ENCODE measurements at places on chromosomes 12 and 14.

GRCh38 chr12:65522956-65523860 lies 244.7 kb downstream of the MSRB3 start:
- DNase-seq = no peak

DNA sequence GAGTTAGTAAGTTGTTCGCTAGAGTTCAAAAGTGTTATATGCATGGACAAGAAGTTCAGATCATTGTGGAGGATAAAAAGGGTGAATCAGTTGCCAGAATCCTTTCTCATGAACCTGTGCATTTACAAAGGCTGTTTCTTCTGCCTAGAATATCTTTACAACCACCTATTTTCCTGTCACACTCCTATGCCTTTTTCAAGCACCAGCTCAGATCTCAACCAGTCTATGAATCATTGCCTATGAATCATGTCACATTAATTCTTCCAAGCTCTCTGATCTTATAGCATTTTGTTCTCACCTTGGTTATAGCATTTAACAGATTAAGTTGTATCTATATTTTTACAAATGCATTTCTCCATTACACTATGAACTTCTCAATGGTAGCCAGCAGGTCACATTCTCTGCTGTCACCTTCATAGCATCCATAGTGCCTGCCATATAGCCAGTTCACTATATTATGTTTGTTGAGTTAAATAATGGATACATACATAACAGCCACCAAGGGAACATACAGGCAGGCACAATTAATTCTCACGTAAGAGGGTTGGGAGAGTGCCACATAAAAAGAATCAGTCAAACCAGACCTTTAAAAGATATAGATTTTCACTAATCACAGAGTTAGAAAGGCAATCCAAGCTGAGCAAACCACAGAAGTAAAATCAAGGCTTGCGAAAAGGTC lies 573.0 kb downstream of the FOXG1 start:
- no peak for DNase-seq

GRCh38 chr14:84482256-84483071 lies 1047.5 kb upstream of the FLRT2 start:
- no peak for DNase-seq

DNA sequence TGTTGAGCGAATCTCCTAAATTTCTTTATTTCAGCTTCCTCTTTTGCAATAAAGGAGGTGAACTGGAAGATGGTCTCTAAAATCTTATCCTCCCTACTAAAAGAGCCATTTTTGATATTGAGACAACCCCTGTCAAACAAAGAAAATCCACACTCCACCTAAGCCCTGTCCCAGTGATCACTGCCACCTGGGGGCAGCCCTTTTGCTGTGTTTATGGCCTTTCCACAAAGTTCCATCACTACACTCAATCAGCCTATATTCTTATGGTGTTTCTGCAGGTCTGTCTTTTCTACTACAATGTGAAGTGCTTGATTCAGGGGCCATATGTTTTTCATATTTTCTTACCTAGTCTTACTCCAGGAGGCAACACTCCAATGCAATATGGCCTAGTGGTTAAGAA lies 163.7 kb downstream of the BMP4 start:
- DNase-seq = no peak

DNA sequence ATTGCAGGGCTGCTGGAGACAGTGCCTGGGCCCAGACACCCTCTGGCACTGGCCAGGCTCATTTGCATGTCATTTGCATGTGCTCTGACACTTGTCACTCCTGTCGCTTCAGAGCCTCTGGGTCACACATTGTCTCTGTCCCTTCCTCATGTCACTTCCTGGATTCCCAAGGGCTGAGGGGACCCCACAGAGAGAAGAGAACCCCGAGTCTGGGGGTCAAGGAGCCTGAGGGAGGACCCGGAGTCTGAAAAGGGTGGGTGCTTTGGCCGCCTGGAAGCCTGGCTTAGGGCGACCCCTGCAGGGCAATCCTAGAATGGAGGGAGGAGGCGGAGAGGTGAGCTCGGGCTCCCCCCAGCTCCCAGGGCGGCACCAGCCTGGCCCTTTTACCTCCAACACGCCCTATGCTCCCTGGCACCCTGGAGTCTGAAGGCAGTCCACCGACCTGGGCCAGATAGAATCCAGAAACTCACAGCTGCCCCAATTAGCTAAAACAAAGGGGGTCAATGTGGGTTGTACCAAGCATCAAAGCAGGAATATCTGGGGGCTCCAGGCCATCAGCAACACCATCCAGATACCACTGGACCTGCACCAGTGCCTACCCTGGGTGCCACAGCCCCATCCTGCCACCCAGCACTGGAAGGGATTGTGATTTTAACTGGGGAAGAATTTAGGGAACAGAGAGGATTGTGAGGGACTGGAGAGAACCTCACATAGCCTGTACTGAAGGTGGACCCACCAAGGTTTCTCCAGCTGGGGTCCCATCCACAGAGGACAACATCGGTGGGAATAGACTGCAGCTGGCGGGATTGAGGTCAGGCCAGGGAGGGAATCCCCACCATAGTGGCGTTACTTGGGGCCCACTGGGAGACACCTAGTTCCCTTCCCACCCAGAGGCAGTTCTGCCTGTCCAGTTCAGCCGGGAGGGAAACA lies 21.8 kb upstream of the KRT78 start:
- peak; percentile 88 for DNase-seq

- DNase-seq = no peak
Observed at GRCh38 chr14:78897443-78897842, 727.3 kb downstream of the NRXN3 start.

DNA sequence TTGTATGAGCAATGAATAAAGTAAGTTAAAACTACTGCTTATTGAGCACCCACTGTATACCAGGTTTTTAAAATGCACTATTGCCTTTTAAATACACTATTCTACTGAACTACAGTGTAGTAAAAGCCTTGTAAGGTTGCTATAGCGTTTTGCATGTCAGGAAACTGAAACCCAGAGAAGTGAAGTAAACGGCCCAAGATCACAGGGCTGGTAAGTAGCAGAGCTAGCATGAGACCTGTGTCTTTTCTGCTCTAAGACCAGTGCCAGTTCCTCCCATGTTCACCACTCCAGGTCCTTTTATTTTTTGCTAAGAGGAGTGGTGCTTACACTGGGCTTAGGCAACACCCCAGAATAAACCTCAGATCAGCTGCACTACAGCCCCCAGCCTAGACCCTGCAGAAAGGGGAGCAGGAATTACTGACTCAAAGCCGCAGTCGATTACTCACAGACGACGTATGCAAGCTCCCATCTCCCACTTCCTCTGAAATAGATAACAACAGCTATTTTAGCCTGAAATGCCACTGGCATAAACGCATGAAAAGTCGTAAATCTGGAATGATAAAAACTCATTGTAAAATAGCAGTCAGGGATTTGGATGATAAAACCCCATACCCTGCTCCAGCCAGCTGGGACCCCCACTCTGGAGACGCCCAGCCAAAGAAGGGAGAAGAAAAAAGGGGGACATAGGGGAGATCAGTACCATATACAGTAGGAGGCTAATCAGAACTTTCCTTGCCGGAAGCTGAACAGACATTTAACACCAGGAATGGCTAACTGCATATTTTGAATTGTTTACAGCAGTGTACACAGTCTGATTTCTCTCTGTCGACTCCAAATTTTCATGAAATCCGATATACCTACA lies 108.3 kb downstream of the NUAK1 start:
- DNase-seq = no peak

- no peak for DNase-seq
Observed at GRCh38 chr12:116542345-116542956, 16.7 kb upstream of the MAP1LC3B2 start.

DNA sequence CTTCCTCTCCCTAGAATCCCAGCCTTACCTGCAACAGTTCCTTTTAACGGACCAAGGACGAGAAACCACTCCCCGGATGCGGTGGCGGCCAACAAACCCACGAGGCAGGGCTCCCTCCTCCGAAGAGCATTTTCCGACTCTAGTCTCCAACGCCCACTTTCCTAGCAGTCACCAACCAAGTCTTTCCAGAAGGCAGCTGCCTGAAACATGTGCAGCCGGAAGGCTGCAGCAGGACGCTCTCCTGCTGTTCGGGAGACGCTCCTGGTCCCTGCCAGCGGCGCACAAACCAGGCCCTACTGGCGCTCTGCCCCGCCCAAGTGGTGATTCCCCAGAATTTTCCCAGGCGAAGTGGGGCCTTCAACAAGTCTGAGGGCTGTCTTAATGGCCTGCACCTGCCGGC lies 21.1 kb upstream of the ADAM20 start:
- DNase-seq = no peak

DNA sequence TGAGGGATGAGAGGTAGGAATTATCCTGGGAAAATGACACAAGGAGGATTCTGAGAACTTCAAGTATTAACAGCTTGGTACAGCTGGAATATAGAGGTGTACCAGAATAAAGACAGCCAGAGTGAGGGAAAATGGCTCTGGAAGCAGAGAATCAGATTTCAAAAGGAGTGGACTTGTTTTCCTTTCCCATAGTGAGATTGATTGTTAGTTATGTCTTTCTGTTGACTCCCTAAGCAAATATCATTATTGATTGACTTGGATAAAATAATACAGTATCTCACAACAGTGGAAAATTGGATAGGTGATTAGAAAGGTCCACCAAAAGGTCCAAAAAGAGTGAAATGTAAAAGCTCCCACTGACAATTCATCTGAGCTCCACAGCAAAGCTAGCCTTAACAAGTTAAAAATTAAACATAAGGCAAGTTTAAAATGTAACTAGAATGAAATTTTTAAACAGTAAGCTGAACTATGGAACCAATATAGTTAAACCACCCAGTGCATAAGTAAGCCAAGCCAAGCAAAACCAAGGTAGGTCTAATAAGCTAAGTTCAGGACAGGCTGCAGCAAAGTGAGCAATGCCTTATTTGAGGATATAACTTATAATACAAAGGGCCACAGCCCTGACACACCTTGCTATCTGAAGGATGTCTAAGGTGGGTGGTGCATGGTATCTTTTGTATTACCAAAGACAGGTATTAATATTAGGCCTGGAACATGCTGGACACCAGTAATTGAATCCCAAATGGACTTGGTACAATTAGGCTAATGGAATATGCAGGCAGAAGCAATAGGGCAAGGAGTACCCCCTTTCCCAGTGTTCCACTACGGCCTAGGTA lies 21.8 kb downstream of the ENTPD5 start:
- no peak for DNase-seq

DNA sequence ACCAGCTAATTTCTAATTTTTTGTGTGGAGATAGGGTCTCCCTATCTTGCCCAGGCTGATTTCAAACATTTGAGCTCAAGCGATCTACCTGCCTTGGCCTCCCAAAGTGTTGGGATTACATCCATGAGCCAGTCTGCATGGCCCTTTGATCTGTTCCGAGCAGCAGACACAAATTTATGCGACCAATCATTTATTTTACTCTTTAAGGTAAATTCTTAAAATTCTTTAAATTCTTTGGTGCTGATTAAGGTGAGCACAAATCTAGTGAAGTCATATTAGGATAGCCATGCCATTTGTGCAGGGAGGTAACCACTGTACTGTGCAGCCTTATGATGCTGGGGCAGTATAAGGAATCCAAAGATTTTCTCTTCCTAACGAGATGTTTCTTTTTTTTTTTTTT lies 135.7 kb downstream of the SRGAP1 start:
- DNase-seq = no peak

GRCh38 chr12:95796225-95796981 lies 5.8 kb upstream of the NTN4 start:
- DNase-seq = no peak

DNA sequence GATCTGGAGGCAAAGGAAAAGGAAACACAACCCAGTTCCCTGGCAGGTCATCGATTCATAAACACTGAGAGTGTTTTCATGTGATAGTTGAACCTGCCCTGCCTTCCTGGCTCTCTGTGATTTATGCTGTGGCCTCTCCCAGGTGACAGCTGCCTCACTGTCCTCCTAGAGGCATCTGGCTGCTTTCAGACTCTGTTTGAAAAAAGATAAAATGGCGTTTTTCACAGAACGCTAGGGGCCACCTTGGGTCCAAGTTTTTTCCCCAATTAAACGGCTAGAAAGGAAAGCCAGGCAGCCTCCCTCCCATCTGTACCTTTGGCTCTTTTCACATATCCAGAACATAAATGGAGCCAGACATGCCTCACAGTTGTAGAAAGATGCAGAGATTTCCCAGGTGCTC lies 252.6 kb upstream of the CCDC196 start:
- no peak for DNase-seq

DNA sequence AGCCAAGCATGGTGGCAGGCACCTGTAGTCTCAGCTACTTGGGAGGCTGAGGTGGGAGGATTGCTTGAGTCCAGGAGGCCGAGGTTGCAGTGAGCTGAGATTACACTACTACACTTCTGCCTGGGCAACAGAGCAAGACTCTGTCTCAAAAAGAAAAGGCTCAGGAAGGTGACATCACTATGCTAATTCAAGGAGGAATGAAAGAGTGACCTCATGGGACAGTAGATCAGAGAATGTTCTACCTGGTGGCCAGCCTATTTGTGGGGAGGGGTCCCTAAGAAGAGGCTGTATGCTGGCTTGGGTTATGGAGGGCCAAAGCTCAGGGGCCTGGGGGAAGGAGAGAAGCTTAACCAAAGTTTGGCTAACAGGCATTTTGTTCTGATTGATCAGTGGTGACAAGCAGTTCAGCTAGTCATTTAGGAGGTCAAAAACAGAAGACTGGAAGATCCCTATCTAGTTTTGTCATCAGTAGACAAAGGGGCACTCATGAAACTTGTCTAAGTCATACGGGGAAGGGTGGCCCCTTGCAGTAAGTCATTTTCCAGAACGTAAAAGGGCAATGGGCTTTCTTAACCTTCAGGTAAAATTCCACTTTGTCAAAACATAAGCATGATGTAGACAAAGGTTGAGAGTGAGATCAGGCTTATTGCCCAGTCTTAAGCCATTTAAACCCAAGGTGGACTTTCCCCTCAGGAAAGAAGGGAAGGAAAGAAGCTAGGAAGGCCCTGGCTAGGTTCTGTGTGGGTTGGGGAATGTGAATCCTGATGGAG lies 60.8 kb upstream of the EEA1 start:
- peak; percentile 38 for DNase-seq

DNA sequence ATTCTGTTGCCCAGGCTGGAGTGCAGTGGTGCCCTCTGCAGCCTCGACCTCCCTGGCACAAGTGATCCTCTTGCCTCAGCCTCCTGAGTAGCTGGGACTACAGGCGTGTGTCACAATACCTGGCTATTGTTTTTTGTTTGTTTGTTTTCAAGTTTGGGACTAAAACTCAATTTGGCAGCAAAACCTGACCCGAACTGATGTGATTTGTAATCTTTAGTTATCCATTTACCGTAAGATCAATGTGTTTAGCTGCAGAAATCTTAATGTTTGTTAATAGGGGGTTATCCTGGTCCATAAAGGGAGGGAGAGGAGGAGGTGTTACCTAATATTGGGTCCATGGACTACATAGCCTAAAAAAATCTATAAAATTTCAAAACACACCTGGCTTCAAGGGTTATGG lies 738 bp upstream of the C1S start:
- no peak for DNase-seq

GRCh38 chr14:94633121-94633520 lies 20.9 kb downstream of the SERPINA3 start:
- no peak for DNase-seq

Data from activated CD4-positive, alpha-beta T cell treated with anti-CD3 and anti-CD28 coated beads, Interleukin-2, amount 50 U/mL, for 48 hours (primary cell).